ENCODE measurements at places on chromosomes 12 and 14.
A peak's percentile ranks its signal among the peaks of the same experiment; 100 is the strongest.

GRCh38 chr14:103542605-103543088 lies 13.7 kb downstream of the TRMT61A start:
- no peak for DNase-seq

DNA sequence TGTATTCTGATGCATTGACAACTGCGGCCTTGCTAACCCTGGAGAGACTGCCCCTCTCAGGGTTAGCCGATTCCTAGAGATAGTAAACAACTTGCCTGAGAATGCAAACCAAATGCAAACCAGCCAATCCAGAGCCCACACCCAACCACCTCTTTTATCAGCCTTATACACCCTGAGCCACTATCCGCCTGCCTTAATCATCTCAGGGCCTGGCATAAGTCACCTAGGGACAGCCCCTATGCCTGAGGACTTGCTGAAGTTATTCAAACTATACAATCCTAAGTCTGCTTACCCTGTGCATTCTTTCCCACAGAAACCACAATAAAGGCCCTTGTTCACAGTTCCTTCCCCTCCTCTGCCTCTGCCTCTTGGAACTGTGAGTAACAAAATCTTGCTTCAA lies 177.2 kb downstream of the KCNA5 start:
- no peak for DNase-seq

DNA sequence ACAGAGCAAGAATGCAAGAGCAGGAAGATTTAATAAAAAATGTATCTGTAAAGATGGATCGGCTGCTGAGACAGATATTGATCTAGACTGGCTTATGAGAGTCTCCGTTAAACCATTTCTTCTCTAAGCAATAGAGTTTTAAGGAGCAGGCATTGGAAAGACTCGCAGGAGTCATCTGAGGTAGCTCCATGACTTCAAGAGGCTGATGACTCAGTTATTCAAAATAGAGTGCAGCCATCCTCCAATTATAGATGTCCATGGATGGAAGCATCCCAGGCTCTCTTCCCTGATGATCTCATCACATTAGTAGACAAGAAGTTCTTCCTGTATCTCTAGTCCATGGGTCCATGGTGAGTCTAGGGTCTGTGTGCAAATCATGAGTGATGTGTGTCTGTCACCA lies 638.3 kb upstream of the TMEM132C start:
- peak; percentile 82 for DNase-seq

- no peak for DNase-seq
Observed at GRCh38 chr14:92647797-92648279, 100.6 kb downstream of the LGMN start.

DNA sequence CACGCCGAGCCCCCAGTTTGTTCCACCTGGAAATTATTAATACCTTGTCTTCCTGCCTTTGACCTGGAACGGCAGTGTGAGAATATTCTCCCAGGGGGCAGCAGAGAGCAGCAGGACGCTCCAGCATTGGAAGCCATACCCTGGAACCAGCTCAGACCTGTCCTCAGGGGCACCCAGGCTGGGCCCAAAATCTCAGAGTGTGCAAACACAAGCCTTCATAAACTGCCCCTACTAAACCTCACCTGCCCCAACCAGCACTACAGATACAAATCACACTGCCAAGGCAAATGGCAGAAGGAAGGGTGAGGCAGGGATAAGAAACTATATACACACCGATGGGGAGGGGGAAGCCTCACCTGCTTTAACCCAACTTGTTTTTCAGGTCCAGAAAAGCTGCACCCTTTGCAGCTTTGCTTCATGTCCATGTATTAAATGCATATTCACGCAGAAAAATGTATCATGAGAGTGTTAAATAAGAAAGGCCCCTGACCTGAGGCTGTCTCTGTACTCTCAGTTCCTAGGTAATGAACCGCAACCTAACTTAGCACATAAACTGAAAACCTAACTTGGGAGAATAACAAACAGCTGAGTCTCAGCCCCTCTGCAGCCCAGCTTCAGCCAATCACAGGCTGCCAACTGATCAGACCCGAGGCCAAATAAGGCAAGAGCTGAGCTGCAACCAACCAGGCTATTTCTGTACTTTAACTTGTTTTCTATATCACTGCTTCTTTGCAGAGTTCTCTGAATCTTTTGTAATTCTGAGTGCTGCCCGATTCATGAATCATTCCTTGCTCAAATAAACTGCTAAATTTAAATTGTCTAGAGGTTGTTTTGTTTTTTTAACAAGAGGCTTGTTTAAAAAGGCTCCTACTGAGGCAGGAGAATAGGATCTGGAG lies 130.1 kb downstream of the SPTSSA start:
- no peak for DNase-seq

DNA sequence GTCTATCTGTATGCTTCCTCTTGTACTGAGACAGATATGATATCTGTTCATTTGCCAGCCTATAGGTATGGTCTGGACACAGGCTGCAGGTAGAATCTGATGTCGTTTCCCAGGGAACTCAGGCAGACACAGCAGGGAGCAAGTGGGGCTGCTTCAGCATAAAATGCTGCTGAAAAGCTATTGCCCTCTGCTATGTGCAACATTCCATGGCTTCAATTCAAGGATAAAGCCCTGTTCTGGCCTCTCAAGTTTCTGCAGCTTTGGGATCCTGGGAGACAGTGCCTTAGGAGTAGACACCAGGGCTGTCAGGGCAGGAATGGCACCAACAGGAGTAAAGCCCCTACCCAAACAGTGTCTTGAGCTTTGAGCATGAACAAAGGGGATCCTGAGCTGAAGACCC lies 173.5 kb downstream of the SLC41A2 start:
- DNase-seq: no peak

GRCh38 chr14:93909429-93910128 lies 17.6 kb upstream of the FAM181A start:
- DNase-seq: no peak

- no peak for DNase-seq
Observed at GRCh38 chr12:128969480-128970055, 116.3 kb downstream of the GLT1D1 start.

DNA sequence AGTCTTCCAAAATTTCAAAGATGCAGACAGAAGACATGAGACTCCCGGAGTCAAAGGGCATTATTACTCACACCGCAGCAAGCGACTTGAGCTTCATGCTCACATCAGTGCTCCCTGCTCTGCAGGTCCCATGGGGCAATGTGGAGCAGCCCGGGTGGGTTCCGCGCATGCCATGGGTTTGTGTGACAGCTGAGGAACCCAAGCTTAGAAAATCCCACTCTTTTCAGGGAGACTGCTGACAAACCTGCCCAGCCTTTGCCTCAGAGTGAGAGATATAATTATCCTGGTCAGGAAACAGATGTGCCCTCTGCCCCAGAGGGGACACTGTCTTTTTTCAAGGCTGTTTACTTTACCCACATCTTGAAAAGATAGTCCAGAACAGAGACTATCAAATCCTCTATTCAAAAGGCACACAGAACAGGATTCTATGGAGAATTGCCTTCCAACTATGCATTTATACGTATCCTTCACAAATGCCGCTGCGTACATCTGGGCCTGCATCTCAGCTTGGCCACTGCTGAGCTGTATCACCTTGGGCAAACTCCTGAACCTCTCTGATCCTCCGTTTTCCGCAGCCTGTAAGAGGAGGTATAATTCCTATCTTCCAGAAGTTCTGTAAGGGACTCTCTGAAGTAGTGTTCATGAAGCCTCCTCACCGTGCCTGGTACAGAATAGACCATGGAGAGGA lies 16.0 kb downstream of the C14orf132 start:
- DNase-seq: no peak

DNA sequence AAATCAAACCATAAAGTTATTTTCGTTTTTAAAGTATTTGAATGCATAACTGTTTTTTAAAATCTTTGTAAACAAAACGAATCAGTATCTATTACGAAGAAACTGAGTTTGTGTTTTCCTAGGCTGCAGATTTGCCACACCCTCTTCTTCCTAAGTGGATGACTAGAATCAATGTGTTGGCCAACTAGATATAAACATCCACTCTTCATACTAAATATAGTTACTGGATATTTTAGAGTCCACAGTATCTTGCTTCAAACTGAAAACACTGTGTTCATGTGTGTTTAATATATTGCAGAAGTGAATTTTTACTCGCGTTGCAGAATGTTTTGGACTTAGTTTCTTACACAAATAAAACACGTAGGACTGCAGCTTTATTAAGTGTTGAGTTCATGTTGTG lies 63.2 kb downstream of the KLHL28 start:
- no peak for DNase-seq

GRCh38 chr12:94041850-94042249 lies 106.5 kb upstream of the PLXNC1 start:
- no peak for DNase-seq

GRCh38 chr14:103070971-103071542 lies 13.0 kb upstream of the LBHD2 start:
- DNase-seq: no peak

GRCh38 chr12:110869803-110870202 lies 23.0 kb downstream of the CCDC63 start:
- no peak for DNase-seq

DNA sequence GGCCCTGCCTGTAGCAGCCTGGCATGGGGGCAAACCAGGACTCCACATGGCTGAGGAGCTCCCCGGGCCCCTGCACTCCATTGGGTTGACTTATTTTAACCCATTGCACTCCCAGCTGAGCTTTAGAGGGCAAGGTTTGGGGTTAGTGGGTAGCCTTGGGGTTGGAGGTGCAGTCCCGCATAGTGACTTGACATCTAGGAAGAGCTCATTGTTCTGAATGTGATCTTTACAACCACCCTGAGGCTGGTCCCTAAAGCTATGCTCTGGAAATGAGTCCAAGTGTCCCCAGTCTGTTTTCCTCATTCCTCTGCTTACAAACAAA lies 36.4 kb downstream of the NFKBIA start:
- DNase-seq: no peak

DNA sequence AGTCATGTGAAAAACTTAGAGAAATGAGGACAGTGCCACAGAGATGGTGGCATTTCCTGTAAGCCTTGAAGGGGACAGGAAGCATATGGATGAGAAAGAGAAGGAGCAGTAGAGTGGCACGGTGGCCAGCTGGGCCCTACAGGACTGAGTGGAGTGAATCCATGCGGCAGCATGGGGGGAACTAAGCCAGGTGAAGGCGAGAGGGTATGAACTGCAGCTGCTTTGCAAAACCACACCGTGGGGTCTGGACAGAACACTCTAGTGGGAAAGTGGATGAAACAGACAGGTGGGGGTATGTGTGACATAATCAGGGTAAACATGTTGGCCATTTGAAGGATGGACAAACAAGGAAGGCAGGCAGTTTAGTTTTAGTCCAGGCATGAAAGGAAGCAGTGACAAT lies 10.4 kb upstream of the SYCP3 start:
- no peak for DNase-seq

- no peak for DNase-seq
Observed at GRCh38 chr14:32572867-32573150, 243.7 kb downstream of the AKAP6 start.

- DNase-seq: no peak
Observed at GRCh38 chr12:99915251-99916082, 69.3 kb downstream of the ANKS1B start.

- DNase-seq: no peak
Observed at GRCh38 chr14:57870686-57871457, 5.0 kb upstream of the SLC35F4 start.

GRCh38 chr12:31589598-31589903 lies 1.4 kb downstream of the DENND5B start:
- DNase-seq: no peak

GRCh38 chr12:75366629-75367028 lies 24.3 kb upstream of the GLIPR1L2 start:
- no peak for DNase-seq

DNA sequence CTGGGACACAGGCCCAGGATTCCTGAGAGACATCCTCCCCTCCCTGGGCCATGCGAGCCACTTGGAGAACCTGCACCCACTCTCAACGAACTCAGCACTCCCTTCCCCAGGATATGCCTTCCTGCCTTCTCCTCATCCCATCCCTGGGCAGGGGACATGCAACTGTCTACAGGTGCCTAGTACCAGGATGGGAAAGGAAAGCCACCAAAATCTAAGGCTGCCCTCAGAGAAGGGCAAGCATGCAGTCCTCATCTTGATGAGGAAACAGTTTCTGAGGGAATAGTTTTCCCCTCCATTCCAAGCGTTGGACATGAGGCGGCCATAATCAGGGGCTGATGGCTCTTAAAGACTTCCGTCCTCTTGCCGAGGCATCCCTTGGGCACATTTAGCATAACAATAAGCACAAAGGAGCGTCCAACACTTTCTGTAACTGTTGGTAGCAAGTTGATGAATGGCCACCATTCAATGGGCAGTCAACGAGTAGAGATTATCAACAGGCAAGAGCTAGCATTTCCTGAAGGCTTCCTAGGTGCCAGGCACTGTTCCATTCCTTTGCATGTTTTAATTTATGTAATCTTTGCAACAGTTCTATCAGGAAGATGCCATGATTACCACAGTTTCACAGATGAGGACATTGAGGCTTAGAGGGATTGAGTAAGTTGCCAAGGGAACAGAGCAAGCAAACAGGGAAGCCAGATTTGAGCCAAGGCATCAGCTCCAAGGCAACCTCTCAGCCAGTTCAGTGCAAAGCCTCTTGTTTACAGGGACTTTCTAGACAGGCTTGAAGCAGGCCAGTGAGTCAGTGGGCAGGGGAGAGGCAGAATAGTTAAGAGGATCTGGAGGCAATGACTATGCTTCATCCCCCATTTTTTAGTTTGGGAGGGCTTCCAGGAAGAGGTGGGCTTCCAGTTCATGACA lies 105.1 kb downstream of the SINHCAF start:
- DNase-seq: no peak

DNA sequence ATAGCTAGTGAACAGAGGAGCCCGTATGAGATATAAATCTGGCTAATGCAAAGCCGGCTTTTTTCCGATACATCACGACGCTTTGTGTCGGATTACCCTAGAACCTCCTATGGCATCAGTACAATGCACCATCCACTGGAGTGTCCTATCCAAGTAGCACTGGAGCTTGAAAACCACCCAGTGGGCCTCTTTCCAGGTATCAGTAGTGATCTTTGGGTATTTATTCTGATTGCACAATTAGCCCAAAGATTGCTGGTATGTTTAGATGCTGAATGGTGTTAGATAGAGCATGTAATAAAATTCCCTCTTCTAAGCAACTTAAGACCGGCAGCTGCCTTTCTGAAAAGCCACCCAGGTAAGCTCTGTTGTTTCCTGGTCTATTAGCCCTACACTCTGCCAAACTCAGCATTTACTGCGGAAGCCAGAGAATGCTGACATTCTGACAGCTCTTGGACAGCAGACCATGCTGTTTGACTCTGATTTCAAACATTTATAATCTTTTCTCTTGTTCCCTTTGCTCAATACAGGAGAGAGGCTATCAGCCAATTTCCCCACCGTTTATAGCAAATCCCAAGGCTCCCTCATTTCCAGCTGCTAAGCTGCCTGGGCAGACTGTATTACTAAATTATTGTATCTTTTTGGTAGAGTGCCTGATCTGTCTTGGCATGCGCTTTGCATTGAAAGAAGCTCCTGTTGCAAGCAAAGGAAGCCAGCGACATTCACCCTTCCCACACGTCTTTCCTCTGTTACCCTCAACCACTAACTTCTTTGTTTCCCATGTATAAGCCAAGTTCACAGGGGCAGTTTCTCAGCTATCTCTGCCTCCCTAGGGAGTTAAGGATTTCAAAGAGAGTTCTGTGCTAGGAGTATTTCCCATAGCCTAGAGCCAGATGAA lies 388.3 kb upstream of the GARIN6 start:
- DNase-seq: no peak
